Right lung (tissue), 10 donors: ENCODE measurements at places on chromosomes 12 and 14. TPM values are rescaled to one million over a fixed set of nuclear protein-coding genes. Genes with fewer than 3 reads are reported as not detected.

- no peak for DNase-seq
Observed at GRCh38 chr14:94406910-94407309, 18.5 kb upstream of the SERPINA1 start.

GRCh38 chr14:92630367-92630766 lies 116.8 kb downstream of the RIN3 start:
- no peak for DNase-seq

DNA sequence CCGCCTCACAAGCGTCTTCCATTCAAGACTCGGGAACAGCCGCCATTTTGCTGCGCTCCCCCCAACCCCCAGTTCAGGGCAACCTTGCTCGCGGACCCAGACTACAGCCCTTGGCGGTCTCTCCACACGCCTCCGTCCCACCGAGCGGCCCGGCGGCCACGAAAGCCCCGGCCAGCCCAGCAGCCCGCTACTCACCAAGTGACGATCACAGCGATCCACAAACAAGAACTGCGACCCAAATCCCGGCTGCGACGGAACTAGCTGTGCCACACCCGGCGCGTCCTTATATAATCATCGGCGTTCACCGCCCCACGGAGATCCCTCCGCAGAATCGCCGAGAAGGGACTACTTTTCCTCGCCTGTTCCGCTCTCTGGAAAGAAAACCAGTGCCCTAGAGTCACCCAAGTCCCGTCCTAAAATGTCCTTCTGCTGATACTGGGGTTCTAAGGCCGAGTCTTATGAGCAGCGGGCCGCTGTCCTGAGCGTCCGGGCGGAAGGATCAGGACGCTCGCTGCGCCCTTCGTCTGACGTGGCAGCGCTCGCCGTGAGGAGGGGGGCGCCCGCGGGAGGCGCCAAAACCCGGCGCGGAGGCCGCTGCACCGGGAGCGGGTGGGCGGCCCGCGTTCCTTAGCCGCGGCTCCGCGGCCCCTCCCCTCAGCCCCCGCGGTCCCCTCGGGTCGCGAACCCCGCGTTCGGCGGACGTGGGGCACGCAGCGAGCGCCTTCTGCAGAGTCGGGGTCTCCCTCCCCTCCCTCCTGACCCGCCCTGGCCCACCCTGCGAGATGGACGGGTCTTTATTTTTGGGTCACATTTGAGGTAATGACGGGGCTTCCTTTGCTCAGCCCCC lies at the start of gene UBC:
UBC (minus strand) TSS at position 259 of the 847 bp plus-strand sequence. CDS start 879 bp downstream, outside the sequence.
- peak; percentile 96 for DNase-seq

GRCh38 chr14:32205984-32206383 lies 2.9 kb upstream of the RNU6-8 start:
- no peak for DNase-seq

Gene CPNE6
- not detected for polyA plus RNA-seq

DNA sequence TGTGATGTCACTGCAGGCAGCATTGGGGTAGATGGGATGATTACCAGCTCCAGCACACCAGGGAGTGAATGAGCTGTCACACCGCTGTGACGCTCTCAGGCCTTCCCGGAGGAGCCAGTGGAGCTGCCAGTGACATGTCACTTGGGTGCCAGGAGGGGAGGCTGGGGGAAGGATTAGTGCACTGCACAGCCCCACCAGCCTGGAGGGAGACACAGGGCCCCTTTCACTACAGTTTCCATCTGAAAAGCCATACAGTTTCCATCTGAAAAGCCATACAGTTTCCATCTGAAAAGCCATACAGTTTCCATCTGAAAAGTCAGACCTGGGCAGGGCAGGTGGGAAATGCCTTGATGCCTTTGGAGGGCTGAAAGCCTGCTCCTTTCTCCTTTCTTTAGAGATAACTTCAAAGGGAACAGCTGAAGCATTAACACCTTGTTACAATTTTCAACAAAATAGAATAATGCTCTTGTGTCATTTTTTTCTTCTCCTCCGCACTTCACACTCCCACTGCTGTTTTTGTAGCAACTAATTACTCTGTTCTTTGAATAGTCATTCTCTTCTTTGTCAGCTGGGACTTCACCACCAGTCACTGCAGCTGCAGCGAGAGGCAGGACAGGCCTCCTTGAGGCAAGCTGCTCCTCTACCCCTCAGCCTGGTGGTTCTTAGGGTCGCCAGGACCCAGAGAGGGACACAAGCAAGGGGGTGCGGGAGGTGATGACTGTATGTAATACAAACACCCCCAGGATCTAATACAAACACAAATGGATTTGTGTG lies 256.9 kb upstream of the RGS6 start:
- DNase-seq, result no peak

GRCh38 chr12:71125949-71126348 lies 31.9 kb downstream of the TSPAN8 start:
- DNase-seq, result no peak
